ENCODE measurements at places on chromosomes 4 and X. TPM values are rescaled to one million over a fixed set of nuclear protein-coding genes. Genes with fewer than 3 reads are reported as not detected.
A peak's percentile ranks its signal among the peaks of the same experiment; 100 is the strongest.

- peaks cover 20% of the 10 kb centered on the region for H3K4me1 ChIP-seq
- no peak overlapping the region for H3K4me3 ChIP-seq
- no peaks in the 10 kb centered on the region for H3K36me3 ChIP-seq
- no peak overlapping the region for H3K27ac ChIP-seq
Measured at GRCh38 chr4:78811034-78811433, 34.9 kb downstream of the BMP2K start.

Gene PABPC4L
- polyA plus RNA-seq, result 1.8 TPM

Gene ARHGAP24
- 0.36 TPM for polyA plus RNA-seq

DNA sequence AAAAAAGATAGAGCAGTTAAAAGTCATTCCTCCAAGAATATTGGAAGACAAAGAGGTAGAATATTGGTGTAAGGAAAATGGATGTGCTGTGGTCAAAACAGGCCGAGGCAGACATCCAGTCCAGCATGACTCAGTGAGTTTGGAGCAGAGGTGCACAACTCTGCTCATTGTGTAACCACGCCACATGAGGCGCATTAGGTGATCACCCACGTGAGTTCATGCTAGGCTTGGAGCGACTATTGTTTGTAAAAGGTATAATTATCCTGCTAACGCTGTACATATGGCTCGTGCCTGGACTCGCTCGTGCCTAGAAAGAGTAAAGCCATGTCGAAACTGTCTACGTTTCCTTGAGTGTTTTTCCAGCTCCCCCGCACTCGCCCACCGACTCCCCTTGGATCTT, 23.9 kb downstream of the C4orf54 start:
- no peak overlapping the region for H3K4me3 ChIP-seq
- H3K36me3 ChIP-seq, result no peaks in the 10 kb centered on the region
- H3K27me3 ChIP-seq, result no peaks in the 10 kb centered on the region
- no peaks in the 10 kb centered on the region for H3K4me1 ChIP-seq
- H3K27ac ChIP-seq, result no peak overlapping the region
- DNase-seq, result no peak

DNA sequence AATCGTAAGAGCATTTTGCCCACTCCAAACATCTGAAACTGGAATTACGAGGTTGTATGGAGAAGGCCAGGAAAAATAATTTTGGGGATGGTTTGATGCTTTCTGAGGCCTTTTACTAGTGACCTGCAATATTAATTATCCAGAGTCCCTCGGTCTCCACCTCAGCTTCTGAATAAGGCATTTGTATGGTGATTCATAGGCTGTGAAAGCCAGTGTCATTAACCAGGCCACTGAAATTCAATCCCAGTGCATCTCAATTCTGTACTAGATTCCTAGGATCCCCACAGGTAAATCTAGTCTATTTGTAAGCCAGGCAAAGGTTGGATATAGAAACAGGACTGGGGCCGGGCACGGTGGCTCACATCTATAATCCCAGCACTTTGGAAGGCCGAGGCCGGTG, 135.4 kb upstream of the RBPJ start:
- no peak overlapping the region for H3K27ac ChIP-seq
- DNase-seq, result no peak
- no peak overlapping the region for H3K4me3 ChIP-seq
- H3K4me1 ChIP-seq, result no peaks in the 10 kb centered on the region
- no peaks in the 10 kb centered on the region for H3K27me3 ChIP-seq

DNA sequence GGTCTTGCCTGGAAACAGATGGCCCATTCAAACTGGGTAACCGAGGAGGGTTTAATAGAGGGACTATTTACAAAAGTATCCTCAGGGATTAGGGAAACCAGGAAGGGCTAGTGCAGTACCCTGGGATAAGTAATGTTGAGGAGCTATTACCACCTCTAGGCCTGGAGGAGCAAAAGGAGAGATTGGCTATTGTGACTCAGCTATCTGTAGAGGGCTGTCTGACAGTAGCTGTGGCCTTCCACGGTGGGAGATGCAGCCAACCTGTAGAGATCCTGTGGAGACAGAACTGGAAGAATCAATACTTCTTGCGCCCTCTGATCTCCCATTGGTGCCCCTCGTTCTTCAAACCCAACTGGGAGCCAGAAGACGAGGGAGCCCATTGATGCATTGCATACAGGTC, 34.1 kb upstream of the RPS6KA3 start:
- no peaks in the 10 kb centered on the region for H3K4me1 ChIP-seq
- DNase-seq, result no peak
- H3K36me3 ChIP-seq, result no peaks in the 10 kb centered on the region
- H3K27me3 ChIP-seq, result no peaks in the 10 kb centered on the region
- H3K4me3 ChIP-seq, result no peak overlapping the region
- H3K27ac ChIP-seq, result no peak overlapping the region

DNA sequence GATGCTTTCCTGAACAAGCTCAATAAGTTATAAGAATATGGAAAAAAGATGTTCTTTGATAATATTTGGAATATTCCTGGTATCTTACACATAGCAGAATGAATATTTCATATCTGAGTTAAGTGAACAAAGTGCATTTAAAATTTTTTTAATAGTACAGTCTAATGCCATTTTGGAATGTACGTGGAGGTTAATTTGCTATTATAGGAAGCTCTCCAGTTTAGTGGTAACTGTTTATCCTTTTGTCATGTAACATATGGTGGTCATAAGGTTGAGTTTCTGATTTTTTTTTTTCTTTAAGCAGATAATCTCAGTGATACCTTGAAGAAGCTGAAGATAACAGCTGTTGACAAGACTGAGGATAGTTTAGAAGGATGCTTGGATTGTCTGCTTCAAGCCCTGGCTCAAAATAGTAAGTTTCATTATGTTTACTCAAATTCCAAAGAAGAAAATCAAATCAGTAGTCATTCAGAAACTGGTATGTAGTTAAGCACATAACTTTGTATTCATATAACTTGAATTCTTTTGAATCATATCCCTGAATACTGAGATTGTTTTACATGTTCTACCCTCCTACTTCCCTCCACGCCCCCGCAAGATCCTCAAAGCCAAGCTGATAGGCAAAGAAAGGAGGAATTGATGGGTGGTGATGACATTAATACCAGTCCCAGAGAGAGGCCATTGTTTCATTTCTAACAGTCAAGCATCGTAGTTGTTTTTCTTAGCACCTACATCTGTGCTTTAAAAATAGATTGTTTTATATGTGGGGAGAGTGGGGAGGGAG, 32.1 kb downstream of the RAP1GDS1 start:
- no peak overlapping the region for H3K27ac ChIP-seq
- no peak overlapping the region for H3K4me3 ChIP-seq

DNA sequence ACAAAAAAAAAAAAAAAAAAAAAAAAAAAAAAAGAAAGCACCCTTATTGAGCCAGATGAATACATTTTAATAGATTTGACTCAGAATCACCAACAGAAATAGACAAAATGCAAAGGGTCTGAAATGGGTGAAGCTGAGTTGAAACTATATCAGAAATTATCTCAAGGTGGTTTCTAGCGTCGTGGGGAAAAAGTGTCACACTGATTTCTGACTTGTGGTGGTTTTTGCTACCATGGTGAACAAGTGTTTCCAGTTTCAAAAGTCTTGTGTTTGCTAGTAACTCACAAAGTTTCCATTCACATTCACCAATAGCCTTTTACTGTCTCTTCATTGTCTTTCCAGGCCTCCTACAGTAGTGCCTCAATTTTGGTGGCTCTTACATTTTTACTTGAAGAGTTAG, 135.5 kb downstream of the ARHGAP24 start:
- no peak overlapping the region for H3K4me3 ChIP-seq
- H3K36me3 ChIP-seq, result no peaks in the 10 kb centered on the region
- no peaks in the 10 kb centered on the region for H3K4me1 ChIP-seq

DNA sequence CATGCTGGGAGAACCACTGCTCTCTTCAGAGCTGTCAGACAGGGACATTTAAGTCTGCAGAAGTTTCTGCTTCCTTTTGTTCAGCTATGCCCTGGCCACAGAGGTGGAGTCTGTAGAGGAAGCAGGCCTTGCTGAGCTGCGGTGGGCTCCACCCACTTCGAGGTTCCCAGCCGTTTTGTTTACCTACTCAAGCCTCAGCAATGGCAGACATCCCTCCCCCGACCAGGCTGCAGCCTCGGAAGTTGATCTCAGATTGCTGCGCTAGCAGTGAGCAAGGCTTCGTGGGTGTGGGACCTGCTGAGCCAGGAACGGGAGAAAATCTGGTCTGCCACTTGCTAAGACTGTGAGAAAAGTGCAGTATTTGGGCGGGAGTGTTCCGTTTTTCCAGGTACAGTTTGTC, 118.9 kb downstream of the SLC10A6 start:
- H3K36me3 ChIP-seq, result no peaks in the 10 kb centered on the region
- no peaks in the 10 kb centered on the region for H3K27me3 ChIP-seq
- no peak overlapping the region for H3K4me3 ChIP-seq
- peaks cover 3% of the 10 kb centered on the region for H3K4me1 ChIP-seq

Gene MAGEA2B
- polyA plus RNA-seq, result 3.1 TPM

DNA sequence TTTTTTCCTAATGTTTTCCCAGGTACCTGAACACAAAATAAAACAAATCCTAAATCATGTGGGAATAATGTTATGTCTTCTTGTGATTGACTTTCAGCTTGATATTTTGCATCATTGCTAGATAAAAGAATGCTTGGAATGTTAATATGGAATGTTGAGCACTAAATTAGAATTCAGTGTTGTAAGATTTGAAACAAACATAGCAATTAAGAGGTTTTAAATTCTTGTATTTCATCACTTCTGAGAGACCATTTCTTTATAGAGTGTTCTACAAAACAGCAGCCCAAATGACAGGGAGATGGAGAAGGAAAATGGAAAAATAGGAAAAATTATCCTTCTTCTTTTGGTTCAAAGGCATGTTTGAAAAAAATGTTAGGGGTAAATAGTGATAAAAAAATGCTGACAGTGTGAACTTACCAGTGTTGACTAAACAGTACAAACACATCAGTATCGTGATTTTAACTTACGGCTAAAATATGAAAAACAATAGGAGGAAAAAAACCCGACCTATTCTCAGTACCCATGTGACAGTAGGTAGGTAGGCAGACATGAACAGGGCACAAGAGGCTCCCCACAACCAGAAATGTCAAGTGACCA, 102.6 kb upstream of the PDE5A start:
- H3K36me3 ChIP-seq, result no peaks in the 10 kb centered on the region
- H3K27me3 ChIP-seq, result no peaks in the 10 kb centered on the region
- H3K4me1 ChIP-seq, result peaks cover 8% of the 10 kb centered on the region
- no peak overlapping the region for H3K27ac ChIP-seq
- H3K4me3 ChIP-seq, result no peak overlapping the region

DNA sequence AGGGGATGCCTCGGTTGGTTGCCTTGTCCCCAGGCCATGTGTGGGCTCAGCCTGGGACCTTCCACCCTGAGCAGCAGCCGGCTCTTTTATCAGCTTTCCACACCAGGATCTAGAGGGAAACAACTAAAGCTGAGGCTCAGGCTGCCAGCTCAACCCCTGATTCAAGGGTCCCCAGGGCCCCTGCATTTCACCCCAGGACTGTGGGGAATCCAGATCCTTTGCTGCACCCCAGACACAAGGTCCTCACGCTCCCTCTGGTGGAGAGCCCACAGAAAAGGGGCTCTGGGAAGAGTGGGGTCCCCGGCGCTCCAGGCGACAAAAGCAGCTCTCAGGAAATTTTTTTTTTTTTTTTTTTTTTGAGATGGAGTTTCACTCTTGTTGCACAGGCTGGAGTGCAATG, 64.3 kb downstream of the ZFYVE28 start:
- H3K4me3 ChIP-seq, result no peak overlapping the region
- DNase-seq, result peak; percentile 67
- H3K4me1 ChIP-seq, result no peaks in the 10 kb centered on the region
- H3K27ac ChIP-seq, result no peak overlapping the region
- H3K27me3 ChIP-seq, result no peaks in the 10 kb centered on the region

- peaks cover 7% of the 10 kb centered on the region for H3K36me3 ChIP-seq
- peak; percentile 49 for DNase-seq
- H3K27ac ChIP-seq, result peak overlapping the region; percentile 91
- H3K4me1 ChIP-seq, result peaks cover 9% of the 10 kb centered on the region
Measured at GRCh38 chrX:41085878-41086626, 807 bp downstream of the USP9X start.

DNA sequence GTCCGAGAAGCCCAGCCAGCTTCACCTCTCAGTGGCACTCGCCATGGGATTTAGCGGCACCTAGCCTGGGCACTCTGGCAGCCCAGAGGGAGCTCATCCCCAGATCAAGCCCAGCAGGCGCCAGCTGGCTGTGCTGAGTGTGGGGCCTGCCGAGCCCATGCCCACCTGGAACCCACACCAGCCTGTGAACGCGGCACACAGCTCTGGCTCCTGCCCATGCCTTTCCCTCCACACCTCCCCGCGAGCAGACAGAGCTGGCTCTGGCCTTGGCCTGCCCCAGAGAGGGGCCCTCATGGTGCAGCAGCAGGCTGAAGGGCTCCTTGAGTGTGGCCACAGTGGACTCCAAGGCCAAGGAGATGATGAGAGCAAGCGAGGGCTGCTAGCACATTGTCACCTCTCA, 38.0 kb upstream of the AADAT start:
- no peak overlapping the region for H3K27ac ChIP-seq
- no peak overlapping the region for H3K4me3 ChIP-seq
- no peaks in the 10 kb centered on the region for H3K27me3 ChIP-seq
- H3K36me3 ChIP-seq, result no peaks in the 10 kb centered on the region
- no peaks in the 10 kb centered on the region for H3K4me1 ChIP-seq

DNA sequence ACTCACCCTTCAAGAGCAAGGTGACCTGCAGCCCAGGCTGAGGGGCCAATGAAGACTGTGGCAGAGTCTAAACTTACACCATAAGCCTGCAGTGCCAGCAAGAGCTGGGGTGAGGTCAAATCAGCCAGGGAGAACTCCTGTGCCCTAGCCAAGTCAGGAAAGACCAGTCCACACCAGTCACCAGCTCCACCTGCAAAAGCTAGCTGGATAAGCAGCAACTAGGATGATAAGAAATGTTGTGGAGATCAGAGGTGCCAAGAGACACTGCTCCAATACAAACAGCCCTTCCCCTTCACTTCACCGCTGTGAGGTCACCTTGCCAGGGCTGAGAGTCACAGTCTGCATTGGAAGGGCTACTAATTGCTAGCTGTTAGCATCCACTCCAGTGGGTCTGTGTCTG, 31.3 kb downstream of the NIPAL1 start:
- no peak overlapping the region for H3K27ac ChIP-seq
- H3K27me3 ChIP-seq, result no peaks in the 10 kb centered on the region
- no peak overlapping the region for H3K4me3 ChIP-seq
- H3K36me3 ChIP-seq, result no peaks in the 10 kb centered on the region
- DNase-seq, result no peak
- peaks cover 6% of the 10 kb centered on the region for H3K4me1 ChIP-seq

Gene EFHC2
- 3.2 TPM for polyA plus RNA-seq

DNA sequence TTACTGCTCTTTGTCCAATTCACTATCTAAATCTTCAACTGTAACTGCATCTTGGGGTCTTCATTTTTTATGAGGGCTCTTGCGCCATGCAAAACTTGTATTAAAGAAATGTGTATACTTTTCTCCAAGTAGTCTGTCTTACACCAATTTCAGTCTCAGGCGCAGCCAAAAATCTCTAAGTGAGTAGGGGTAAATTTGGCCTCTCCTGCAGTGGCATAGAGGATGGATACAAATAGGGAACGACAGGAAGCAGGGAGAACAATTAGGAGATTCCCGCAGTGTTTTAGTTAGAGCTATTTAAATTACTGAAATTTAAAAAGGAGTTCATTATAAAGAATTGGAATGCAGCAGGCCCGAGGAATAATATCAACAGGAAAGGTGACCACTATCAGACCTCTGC, 30.2 kb downstream of the DMP1 start:
- no peaks in the 10 kb centered on the region for H3K36me3 ChIP-seq
- peaks cover 13% of the 10 kb centered on the region for H3K4me1 ChIP-seq
- H3K27me3 ChIP-seq, result no peaks in the 10 kb centered on the region
- H3K27ac ChIP-seq, result peak overlapping the region; percentile 89

Gene APOO
- polyA plus RNA-seq, result 72.4 TPM

All from GM23338 (cell line).